ENCODE measurements at places on chromosomes 11 and 22.

DNA sequence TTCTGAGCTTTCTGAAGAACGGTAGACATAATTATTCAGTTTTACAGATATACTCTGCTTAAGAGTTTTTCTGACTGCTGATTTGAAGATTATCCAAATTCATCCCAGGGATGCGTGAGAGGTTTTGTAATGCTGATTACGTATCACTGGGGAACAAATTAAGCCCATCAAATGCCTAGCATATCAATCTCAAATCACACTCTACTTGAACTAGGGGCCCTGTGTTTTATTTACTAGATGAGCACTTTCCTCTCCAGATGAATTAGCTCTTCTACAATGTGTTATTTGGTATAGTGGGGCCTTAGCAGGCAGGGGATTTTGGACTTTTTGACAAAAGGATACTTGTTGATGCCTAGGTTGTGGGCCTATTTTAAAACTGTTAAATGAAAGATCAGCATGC lies 177.9 kb downstream of the JRKL start:
- DNase-seq, result no peak

DNA sequence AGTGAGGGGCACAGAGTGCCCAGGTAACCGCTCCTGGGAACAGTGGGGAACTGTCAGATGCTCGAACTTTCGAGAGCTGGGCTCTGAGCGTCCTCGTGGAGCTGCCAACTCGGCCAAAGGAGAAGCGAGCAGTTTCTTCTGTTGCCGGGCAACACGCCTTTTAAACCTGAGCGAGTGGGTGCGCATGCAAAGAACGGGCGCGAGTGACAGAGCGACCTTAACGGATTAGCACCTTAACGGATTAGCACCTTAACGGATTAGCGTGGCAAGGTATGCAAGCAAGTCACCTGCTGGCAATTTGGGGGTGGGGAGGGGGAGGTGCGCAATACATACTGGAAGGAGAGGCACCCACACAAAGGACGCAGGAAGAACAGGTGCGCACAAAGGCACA lies 61.8 kb upstream of the PRODH start:
- no peak for DNase-seq

DNA sequence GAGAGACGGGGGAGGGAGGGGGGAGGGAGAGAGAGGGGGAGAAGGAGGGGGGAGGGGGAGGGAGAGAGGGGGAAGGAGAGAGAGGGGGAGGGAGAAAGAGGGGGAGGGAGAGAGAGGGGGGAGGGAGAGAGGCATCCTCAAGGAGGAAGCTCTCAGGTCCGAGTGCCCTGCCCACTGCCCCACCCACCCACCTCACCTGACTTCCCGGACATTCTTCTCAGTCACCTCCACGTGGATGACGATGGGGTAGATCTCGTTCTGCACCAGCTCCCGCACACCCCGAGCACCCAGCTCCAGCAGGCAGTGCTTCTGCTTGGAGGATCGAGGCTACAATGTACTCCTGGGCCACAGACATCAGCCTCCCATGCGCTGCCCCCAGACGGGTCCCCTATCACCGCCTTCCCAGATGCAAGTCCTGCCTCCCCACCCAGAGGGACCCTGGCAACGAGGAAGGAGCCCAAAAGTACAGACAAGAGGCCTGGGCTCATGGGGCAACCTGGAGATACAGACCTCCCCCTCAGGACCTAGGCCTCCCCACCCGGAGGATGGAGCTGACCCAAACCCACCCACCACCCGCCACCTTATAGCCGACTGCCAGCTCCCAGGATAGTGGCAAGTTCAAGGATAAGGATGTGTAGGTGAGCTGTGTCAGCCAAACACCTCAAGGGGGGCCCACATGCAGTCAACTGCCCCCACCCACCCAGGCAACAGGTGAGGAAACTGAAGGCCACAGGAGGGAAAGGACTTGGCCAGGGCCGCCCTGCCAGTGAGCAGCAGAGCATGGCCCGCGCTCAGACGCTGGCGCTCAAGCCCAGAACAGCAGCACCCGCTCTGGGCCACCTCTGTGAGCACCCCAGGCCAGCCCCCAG lies 5.6 kb upstream of the MFNG start:
- no peak for DNase-seq

- DNase-seq, result no peak
Observed at GRCh38 chr11:81026032-81026431, 1585.2 kb upstream of the TENM4 start.

DNA sequence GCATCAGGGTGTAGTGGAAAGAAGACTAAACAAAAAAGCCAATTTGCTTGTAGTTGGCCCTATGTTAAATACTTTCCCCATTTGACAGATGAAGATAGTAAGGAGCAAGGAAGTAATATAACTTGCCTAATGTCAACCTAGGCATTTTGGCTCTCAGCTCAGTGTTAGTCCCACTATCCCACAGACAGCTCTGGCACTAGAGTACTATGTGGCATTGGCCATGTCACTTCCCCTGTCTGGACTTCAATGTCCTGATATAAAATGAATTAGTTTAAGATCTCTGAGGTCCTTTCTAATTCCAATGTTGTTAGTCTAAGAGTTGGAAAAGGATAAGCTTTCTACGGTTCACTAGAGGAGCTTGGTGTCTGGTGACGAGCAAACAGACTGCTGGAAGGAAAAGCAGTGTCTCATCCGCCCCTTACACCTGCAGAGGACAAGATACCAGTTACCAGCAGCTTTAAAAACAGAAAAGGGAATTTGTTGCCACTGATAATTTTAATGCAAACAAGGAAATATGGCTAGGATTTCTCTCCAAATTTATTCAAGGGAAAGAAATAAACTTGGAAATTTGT lies 92.5 kb downstream of the RELT start:
- no peak for DNase-seq

GRCh38 chr22:22745225-22746060 lies 101.0 kb downstream of the GGTLC2 start:
- DNase-seq, result no peak

DNA sequence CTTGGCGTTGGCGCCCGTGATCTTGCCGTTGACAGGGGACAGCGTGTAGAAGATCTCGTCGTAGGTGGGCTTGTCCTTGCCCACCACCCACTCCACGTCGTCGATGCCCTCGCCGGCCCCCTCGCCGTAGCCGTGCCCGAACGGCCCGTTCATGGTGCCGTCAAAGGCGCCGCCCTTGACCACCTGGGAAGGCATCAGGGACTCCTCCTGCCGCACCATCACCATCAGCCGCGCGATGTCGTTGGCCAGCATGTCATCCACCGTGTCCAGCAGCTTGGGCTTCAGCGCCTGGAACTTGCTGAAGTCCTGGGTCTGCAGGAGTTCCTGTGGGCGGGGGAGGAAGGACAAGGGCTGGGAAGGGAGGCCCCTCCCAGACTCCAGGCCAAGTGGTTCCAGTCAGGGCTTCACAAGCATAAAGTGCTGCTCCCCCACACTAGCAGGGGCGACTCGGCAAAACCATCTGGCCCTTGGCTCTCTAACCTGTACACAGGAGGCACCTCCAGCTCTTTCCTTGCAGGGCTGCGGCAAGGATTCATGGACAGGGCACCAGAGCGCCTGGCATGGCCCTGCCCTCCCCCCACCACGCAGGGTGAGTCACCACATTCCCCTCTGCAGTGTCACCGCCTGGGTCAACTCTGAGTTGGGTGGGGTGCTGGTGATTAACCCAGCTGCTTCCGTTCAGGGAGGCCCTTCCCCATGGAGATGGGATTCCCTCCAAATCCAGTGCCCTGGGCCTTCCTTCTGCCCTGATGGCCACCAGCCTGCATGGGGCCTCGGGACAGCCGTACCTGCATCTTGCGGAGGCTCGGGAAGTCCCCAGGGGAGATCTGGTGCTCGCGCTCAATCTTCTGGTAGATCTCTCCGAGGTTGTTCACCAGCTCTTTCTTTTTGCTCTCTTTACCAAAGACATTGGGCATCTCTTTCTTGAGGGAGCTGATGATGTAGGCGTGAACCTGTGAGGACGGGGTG lies 10.4 kb upstream of the CDC42BPG start:
- no peak for DNase-seq

GRCh38 chr11:575313-575995 lies 816 bp upstream of the PHRF1 start:
- no peak for DNase-seq
